ENCODE measurements at places on chromosomes 6 and 20.

GRCh38 chr6:13883966-13884365, 40.8 kb upstream of the RNF182 start:
- no peak for DNase-seq

- no peak for DNase-seq
Observed at GRCh38 chr6:120675886-120676285, 658.4 kb downstream of the TBC1D32 start.

GRCh38 chr20:47133809-47134456, 222.6 kb downstream of the ZMYND8 start:
- no peak for DNase-seq

GRCh38 chr6:16805243-16805950, 44.1 kb upstream of the ATXN1 start:
- no peak for DNase-seq

DNA sequence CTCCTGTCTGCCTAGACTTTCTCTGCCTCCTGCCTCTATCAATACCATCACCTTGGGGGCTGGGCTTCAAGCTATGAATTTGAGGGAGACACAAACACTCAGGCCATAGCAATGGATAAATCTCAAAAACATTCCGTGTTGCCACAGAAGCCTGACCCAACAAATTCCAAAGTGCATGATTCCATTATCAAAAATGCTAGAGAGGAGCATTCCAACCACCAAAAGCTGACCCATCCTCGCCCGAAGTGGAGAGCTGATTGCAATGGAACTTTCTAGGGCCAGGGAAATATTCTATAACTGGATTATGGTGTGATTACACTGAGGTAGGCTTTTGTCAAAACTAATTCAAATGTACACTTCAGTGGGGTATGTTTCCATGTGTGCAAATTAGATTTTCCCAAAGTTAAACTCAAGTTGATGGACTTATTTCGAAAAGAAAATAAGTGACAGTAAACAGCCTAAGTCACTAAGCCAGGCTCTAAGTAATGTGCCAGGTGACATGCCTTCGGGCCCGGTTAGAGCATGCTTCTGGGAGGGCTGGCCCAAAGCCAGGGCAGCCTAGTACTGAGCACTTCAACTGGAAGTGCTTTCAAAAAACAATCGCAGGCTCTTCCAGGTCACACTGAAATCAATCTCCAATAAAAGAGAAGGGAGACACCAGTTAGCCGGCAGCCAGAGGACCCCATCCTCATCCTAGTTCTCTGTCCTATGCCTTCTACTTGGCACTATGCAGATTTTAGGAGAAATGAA, 142.3 kb downstream of the TBXT start:
- no peak for DNase-seq

DNA sequence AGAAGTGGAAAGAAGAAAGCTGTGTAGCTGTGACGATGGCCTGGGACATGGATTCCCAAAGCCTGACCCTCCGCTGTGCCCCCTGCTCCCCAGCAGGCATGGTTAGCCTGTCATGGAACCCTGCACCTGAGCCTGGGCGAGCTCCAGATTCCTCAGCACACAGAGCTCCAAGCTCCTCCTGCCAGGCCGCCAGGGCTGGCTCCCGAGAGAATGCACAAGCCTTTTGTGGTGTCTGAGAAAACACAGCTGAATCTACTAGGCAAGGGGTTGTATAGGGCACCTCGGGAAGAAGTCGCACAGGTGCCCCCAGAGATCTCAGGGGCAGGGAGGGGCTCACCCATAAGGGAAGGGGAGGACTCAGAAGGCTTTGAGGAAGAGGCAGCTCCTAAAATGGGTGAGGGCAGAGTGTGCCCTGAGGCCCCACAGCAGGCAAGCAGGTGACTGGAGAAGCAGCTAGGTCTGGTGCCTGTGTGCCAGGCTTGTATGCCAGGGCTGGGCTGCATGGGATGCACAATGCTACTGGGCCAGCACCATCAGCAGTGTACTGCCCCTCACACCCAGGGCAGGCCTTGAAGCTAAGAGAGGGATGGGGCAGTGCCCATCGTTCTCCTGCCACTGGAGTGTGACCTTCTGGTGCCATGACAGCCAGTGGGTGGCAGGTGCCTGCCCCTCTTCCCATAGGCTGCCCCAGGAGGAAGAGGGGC, 64.3 kb upstream of the CD93 start:
- DNase-seq, result no peak

- no peak for DNase-seq
Observed at GRCh38 chr20:56986931-56987720, 279.3 kb downstream of the BMP7 start.

Measured in T-cell (primary cell).